CD4-positive, alpha-beta T cell treated with Interleukin-2 at 100 ng/mL for 4 hours (primary cell): ENCODE measurements at places on chromosomes 6 and 20.

GRCh38 chr20:4045082-4045481 lies 29.7 kb upstream of the RNF24 start:
- DNase-seq, result no peak

DNA sequence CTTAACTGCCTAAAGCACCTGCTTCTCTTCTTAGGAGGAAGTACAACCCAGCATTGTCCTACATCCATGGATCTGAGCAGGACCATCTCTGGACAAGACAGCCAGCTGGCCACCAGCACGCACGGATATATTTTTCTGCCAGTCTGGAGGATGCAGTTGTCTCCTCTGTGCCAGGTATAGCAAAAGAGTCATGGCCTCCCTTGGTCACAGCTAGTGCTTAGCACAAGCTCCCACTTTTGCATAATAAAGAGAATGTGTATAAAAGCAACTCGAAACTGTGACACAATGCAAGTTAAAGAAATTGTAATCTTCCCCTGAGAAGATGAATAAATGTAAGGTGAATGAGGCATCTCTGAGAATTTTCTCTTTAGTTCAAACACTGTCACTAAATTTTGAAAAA lies 267.8 kb upstream of the MANEA start:
- no peak for DNase-seq

- peak; percentile 22 for DNase-seq
These were observed 152.1 kb upstream of the SMLR1 start for GRCh38 chr6:130675072-130675471.

- no peak for DNase-seq
These were observed 14.0 kb upstream of the RUNX2 start for GRCh38 chr6:45314146-45314545.

DNA sequence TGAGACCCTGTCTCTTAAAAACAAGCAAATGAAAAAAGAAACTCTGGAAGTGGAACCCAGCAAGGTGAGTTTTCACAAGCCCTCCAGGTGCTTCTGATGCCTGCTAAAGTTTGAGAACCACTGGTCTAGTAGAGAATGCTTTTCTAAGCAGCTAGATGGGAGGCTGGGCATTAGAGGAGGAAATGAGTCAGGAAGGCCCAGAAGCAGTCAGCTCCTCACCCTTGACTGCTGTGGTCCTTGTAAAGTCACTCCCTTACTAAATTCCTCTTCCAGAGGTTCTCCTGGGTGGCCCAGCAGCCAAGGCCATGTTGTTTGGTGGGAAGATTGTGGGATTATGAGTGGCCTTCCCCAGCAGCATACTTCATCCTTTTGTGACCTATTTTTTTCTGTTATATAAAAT lies 52.0 kb upstream of the FYN start:
- DNase-seq, result no peak

DNA sequence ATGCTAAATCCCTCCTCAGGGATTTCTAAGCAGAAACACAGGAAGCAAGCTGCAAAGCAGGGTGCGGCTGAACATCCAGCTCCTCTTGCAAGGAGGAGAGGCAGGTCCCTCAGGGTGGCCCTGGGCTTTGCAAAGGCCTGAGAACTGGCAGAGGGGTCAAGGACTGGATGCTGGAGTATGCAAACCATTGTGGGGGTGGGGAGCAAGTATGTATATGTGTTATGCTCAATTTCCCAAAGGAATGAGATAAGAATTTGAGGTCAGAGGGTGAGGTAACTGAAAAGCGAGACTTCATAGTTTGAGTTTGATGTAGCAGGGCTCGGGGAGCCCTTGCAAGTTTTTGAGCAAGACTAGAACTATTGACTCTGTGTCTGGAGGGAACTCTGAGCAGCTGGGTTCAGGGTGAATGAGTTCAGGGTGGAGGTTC lies 11.2 kb downstream of the SLC22A2 start:
- DNase-seq, result no peak

DNA sequence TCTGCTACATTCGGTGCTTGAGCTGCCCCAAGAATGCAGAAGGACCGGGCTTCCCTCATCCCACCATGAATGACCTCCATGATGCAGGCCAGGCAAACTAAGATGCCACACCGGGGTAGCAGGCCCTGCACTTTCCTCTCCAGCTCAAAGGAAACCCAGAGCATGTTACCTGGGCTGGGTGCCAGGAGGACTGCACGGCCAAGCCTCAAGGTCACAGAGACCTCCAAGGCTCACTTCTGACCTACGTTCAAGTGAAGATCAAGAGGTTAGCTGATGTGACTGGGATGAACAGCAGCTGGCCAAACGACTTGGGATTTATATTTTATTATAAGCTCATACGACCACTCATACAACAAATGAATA lies 501.8 kb downstream of the CD83 start:
- DNase-seq, result no peak

GRCh38 chr6:154408891-154409500 lies 52.4 kb upstream of the IPCEF1 start:
- DNase-seq, result no peak

DNA sequence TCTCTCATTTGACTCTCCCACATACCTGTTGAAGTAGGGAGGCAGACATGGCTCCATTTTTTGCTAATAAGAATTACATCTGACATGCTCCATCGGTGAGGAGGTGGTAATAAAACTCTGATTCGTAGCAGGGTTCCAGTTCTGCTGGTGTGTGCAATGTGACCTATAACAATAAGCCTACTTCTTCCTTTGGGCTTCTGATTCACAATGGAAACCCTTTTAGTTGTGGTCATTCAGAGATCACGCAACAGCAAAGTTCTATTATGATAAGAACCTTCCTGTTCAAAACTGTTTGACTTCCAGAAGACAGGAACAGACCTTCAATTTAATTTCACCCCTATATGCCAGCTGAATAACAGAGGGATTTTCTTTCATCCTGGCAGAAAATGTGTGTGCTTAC lies 31.4 kb upstream of the GSTA4 start:
- no peak for DNase-seq

DNA sequence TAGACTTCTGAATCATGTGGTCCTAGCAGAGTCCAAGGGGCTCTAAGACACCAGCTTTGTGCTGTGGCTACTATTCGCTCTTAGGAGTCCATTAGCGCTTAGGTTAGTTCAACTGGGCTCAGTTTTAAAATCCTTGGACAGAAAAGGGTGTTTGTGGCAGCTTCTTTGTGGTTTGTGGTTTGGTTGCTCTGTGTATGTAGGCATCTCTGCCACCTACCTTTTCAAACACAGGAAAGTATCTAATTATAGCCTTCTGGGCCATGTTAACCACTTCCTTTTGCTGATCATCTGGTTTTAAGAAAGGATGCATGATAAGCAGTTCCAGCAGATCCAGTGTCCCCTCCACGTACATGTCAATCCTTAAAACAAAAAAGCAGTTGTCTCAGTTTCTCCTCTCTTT lies 10.8 kb downstream of the GSTA4 start:
- DNase-seq, result peak; percentile 59

- DNase-seq, result no peak
These were observed 60.6 kb downstream of the STK35 start for GRCh38 chr20:2162125-2162822.

- DNase-seq, result no peak
These were observed 10.6 kb upstream of the CCN5 start for GRCh38 chr20:44704551-44704971.

GRCh38 chr6:117494283-117494682 lies 11.8 kb downstream of the DCBLD1 start:
- no peak for DNase-seq

DNA sequence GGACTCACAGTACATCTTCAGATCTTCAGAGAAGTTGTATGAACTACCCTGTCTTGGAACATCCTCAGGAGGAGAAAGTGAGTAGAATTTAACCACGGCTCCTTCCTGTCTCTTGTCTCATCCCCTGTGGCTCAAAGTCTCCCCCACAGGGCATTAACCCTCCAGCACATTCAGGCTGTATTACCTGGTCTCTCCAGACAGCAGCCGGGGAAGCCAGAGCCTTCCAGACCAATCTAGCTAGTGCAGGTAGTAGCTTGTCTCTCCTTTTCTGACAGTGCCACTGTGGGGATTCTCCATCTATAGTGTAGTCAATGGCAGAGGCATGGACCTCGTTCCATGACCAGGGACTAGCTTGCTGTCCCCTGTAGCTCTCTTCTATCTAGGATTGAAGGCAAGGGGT lies 16.9 kb upstream of the ELMO2 start:
- DNase-seq, result no peak

- DNase-seq, result no peak
These were observed 48.5 kb downstream of the FNDC1 start for GRCh38 chr6:159217595-159218275.

DNA sequence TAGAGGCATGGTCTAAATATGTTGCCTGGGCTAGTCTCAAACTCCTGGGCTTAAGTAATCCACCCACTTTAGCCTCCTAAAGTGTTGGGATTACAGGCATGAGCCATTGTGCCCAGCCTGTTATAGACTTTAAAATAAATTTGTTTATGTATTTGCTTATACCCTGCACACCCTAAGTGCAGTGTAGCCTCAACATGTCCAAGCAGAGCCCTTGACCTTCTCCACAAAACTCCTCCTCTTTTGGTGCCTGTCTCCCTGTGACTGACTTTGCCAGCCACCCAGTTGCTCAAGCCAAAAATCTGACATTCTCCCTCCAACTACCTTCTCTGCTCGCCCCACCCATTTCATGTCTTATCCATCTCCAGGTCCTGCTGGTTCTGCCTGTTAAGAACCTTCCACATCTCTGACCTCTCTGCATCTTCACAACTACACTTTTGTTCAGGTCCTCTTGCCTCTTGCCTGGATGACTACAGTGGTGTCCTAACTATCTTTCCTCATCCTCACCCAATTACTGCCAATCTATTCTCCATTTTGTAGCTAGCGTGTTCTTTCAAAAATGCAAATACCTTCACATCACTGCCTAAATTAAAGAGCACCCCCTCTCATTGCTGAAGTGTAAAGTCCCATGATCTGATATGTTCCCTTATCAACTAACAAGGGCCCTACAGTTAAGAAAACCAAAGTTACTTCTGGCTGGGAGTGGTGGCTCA lies 11.2 kb upstream of the KIFC1 start:
- DNase-seq, result no peak

GRCh38 chr20:64136004-64136710 lies 28.1 kb upstream of the MYT1 start:
- no peak for DNase-seq

- DNase-seq, result no peak
These were observed 35.1 kb downstream of the EIF2S2 start for GRCh38 chr20:34076952-34077351.

DNA sequence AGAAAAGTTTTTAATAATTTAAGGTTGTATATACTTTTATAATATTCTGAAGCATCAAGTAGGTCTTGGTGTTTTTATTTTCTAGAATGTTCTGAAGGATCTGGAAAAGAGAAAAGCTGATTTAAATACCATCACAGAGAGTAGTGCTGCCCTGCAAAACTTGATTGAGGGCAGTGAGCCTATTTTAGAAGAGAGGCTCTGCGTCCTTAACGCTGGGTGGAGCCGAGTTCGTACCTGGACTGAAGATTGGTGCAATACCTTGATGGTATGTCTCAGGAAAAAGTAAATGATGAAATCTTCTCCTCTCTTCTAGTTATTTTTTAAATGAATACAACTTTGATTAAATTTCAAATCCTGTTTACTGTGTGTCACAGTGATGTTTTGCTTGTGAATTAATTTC lies 225.7 kb downstream of the UTRN start:
- DNase-seq, result no peak

- no peak for DNase-seq
These were observed 24.4 kb upstream of the ARID1B start for GRCh38 chr6:156752666-156753301.

- no peak for DNase-seq
These were observed 31.1 kb upstream of the ENPP4 start for GRCh38 chr6:46098678-46099077.
